ENCODE measurements at places on chromosomes 5 and 9.

GRCh38 chr9:127567035-127567729, 44.9 kb upstream of the STXBP1 start:
- DNase-seq, result no peak

- no peak for DNase-seq
Observed at GRCh38 chr9:110977259-110977709, 61.0 kb downstream of the LPAR1 start.

DNA sequence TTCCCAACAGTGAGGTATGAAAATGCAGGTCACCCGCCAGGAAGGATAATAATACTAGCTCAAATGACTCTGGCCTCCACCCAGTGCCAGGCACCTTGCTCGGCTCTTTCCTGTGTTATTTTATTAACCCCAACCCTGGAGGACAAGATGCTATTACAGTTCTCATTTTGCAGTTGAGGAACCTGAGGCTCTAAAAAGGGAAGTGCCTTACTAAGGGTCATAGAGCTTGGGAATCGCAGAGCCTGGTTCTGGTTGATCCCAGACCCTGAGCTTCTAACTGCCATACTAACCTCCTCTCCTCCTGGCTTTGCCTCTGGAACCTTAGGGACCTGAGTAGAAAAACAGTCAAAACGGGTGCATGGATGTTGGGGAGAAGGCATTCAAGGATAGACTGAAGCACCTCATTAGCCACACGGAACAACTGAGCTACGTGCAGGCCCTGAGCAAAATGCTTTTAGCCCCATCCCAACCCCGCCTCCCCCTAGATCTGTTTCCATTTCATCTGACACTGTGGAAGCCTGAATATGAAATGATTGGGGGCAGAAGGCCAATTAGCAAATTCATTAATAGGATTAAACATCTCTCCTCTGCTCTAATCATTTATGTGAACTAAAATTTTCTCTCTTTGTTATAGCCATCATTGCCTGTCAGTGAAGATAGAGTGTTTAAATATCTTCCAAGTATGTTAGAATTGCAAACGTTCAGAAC, 7.9 kb downstream of the KCNIP1 start:
- DNase-seq, result no peak

DNA sequence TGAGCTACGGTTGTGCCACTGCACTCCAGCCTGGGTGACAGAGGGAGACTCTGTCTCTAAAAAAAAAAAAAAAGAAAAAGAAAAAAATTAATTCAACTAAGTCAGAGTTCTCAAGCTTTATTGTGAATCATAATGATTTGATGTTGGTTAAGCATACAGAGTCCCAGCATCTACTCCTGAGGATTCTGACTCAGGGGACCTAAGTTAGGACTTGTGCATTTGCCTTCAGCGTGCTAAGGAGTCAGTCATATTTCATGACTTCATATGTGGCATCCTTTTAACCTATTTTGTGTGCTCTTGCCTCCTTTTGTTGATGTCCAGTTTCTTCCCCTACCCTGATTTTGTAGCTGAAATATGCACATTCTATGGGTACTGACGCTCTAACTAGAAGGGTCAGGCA, 2.9 kb downstream of the MYOZ3 start:
- DNase-seq, result no peak

DNA sequence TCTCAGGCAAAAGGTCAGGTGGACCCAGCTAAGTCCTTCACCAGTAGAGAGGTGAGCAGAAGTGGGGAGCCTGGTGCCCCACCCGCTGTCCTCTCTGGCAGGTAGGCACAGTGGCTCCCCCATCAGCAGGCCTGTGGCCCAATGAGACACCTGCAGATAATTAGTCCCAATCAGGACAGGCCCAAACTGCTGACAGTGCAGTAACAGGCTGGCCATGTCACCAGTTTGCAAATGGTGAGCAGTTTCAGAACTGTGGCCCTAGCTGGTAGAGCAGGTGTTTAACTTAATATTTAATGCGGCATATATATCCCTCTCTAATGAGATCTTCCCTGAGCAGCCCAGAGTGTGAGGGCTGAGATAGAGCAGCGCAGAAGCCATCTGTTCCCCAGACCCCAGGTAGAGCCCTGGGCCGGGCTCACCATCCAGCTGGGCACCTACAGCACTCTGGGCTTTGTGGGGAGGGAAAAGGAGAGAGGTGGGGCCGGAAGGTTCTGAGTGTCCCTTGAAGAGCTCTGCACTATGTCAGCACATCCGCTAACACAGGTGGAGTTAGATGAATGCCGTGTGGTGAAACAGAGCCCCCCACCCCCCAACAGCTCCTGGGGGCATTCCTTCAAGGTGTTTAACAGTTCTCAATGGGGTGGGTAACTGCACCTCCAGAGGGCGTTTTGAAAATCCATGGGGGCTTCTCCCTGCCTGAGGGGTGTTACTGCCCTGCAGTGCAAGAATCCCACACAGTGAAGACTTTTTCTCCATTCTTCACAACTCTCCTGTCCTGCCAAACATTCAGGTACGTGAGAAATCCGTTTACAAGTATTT, 120.5 kb downstream of the PAX5 start:
- no peak for DNase-seq

DNA sequence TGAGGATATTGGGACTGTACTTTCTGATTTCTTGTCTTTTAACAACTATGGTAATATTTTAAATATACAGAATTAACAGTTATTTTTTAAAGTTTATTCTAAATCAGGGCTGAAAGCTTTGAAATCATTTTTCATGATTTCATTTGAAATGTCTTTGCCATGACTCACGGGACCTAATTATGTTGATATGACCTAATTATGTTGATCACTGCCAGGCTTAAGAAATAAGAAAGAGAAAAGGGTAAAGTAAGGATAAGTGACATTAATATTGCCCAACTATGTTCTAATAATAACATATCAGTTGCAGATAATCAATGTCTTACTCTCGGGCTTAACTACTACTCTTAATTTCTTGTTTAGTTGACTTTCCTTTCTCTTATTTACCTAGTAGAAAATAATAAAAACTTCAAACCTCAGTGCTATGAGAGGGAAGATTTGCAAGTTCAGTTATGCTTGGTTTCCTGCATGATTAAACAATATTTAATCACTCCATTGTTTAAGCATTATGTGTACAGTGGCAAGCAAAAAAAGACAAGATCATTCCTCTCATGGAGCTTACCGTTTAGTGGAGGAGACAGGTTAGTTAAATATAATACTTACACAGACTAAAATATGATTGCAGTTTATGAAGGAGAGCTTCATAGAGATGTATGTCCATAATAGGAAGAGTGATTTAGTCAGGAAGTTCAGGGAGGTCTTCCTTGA, 67.0 kb upstream of the EIF4EBP3 start:
- no peak for DNase-seq

DNA sequence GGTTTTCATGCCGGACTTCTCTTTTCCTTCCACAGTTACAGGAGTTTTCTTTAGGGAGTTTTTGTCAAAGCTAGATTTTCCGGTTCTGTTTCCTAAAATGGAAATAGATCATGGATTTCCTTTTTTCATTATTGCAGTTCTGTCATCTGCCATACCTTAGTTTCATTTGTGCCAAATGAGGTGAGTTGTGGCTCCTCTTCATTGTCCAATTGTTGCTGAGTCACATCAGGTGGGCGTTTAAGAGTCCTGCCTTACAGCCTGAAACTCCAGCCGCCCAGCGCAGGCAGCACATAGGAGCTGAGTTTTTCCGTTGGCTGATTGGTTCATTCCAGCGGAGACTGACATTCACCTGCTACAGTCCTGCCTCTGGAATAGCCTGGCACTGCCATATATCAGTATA, 14.1 kb downstream of the SLC25A25 start:
- DNase-seq, result no peak

DNA sequence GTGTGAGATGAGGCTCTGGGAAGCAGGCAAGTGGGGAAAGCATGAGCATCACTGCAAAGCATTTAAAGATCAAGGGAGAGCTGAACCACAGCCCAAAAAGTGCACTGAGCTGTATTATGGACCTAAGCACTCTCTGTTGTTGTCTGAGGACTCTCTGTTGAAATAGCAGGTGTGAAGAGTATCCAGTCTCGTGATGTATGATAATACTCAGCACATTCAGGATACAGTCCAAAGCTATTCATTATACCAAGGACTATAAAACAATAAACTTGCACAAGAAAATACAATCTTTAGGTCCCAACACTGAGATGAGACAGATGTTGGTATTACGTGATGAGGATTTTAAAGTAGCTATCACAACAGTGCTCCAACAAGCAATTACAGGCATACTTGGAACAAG, 97.5 kb upstream of the IGFBPL1 start:
- no peak for DNase-seq

DNA sequence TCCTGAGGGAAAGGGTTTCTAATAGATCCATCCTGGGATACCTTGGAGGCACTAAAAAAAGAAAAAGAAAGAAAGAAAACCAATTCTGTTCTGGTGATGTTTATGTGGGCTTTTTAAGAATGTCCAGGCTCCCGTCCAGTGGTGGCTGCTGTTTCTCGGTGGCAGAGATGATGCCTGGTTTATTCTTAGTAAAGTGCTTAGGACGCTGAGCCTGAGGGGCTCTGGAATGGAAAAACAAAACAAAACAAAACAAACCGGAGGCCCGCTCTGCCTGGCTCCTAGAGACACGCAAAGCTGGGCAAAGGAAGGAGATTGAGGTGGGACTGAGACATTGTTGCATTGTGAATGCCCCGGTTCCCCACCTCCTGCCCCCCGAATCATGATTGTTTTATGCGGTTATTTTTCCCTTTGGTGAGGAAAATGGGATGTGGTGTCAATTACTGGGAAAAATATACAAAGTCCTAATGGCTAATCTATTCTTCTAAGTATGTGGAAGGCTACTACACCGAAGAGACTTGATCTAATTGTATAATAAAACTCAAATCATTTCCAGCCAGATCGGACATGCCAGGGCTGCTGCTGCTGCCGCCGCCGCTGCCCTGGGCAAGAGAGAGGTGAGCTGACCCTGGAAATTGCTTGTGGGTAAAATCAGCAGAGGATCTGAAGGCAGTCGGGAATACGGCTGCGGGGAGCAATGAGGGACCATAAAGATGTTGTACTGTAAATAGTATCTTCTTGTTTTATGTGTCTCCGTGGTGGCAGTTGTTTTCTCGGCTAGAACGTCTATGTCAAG, 644.9 kb downstream of the CCDC171 start:
- DNase-seq, result no peak

Data from stimulated activated CD4-positive, alpha-beta T cell treated with anti-CD3 and anti-CD28 coated beads, Interleukin-1b, Interleukin-23, amount 100 ng/mL, for 24 hours (primary cell).